Stimulated activated CD4-positive, alpha-beta T cell treated with anti-CD3 and anti-CD28 coated beads, Interleukin-1b, Interleukin-23, amount 100 ng/mL, for 48 hours (primary cell): ENCODE measurements at places on chromosomes 16 and 17.

DNA sequence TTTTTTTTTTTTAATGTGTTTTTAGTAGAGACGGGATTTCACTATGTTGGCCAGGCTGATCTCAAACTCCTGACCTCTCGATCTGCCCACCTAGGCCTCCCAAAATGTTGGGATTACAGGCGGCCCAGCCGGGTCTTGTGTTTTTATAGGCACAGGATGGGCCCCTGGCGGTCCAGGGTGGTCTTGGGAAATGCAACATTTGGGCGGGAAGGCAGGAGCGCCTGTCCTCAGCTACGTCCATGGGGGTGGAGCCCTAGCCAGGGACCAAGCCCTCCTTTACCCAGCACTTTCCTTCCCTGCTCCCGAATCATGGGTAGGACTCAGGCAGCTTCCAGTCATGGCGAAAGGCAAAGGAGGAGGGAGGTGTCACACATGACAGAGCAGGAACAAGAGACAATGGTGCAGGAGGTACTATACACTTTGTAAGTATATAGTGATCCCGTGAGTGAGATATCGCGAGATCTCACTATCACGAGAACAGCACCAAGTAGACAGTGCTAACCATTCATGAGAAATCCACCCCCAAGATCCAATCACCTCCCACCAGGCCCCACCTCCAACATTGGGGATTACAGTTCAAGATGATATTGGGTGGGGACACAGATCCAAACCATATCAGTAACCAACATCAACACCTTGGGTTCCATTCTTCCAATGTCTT is 226.7 kb upstream of the WSCD1 start:
- no peak for DNase-seq

DNA sequence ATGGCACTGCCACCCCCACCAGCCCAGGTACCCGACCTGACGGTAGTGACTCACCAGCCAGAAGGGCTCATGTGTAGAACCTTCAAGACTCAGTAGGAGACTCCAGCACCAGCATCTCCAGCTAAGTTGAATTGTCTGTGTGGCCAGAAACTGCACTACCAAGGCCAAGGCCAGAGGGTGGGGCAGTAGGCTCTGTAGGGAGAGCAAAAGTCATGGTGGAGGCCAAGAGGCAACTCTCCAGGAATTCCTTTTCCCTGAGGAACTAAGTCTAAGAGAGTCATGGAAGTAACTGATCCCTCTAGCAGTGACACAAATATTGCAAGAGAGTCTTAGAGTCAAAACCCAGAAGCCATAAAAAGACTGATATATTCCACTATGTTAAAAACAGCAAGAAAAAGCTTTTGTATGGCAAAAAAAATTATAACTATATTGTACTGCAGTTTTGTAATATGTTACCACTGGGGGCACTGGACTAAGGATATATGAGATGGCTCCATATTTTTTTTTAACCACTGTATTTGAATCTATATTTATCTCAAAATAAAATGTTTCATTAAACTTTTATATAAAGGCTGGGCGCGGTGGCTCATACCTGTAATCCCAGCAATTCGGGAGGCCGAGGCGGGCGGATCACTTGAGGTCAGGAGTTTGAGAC is 30.2 kb upstream of the GUCY2D start:
- DNase-seq = no peak

DNA sequence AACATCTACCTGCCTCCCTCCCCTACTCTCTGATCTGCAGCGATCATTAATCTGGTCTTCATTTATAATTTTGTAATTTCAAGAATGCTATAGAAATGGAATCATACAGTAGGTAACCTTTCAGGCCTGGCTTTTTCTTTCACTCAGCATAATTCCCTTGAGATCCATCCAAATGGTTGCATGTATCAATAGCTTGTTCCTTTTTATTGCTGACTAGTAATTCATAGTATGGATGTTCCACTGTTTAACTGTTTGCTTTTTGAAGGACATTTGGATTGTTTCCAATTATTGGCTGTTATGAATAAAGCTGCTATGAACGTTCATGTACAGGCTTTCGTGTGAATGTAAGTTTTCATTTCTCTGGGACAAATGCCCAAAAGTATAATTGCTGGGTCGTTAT is 125.2 kb downstream of the USP31 start:
- DNase-seq = no peak

DNA sequence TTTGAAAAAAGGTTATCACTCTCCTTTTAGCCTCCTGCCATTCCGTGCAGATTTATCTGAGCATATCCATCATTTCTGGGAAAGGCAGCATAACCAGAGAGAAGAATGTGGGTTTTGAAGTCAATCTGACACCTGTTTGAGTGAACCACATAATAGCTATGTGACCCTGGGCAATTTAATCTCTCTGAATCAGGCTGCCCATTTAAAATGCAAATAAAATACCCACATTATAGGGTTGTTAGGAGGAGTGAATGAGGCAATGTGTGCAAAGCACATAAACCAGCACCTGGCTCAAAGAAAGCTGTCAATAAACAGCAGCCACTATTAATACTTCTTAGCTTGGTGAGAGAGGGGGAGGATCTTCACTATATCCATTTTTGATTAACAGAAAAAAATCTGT is 88.0 kb downstream of the CACNG1 start:
- no peak for DNase-seq

DNA sequence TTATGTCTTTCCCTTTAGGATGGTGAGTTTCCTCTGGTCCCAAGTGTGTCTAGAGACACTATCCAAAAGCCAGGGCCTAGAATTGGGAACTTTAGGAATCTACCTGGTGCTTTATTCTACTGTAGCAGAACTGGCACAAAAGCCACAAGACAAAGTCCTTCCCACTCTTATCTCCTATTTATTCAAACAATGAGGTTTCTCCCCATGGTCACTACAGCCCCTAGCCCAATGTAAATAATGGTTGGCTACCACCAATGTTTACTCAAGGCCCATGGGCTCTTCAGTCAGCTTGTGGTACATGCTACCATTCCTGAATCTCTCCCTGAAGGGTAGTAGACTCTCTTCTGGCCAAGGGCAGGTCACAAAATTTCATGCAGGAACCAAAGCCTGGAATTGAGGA is 789.4 kb upstream of the KIF2B start:
- no peak for DNase-seq

DNA sequence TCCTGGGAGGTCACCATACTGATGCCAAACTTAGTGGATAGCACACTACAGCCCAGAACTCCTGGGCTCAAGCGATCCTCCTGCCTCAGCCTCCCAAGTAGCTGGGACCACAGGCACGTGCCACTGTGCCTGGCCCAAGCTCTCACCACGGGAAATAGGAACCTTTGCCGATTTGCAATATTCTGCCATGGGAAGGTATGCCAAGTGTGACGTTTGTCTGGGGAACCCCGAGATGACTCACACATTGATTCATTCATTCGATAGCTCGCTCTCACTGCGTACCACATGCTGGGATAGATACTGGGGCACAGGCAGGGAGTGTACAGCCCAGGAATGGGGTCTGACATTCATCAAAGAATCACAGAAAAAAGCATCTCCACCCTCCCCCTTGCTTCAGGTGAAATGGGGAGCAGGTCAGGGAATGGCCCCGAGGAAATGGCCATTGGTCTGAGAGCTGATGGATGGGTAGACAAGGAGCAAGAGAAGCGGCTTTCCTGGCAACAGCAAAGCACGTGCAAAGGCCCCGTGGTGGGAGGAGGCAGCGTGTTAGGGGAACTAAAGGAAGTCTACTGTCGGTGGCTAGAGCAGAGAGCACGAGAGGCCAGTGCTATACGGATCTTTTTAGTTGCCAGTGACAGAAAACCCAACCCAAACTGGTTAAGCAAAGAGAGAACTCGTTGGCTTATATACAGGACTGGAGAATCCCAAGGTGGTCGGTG is 44.1 kb downstream of the DNAH17 start:
- DNase-seq = peak; percentile 24
